Stimulated activated CD8-positive, alpha-beta memory T cell treated with anti-CD3 and anti-CD28 coated beads, Interleukin-4, amount 100 ng/mL, for 24 hours (primary cell): ENCODE measurements at places on chromosomes 5 and 9.

GRCh38 chr5:56326116-56326515 lies 93.0 kb upstream of the ANKRD55 start:
- DNase-seq: no peak

DNA sequence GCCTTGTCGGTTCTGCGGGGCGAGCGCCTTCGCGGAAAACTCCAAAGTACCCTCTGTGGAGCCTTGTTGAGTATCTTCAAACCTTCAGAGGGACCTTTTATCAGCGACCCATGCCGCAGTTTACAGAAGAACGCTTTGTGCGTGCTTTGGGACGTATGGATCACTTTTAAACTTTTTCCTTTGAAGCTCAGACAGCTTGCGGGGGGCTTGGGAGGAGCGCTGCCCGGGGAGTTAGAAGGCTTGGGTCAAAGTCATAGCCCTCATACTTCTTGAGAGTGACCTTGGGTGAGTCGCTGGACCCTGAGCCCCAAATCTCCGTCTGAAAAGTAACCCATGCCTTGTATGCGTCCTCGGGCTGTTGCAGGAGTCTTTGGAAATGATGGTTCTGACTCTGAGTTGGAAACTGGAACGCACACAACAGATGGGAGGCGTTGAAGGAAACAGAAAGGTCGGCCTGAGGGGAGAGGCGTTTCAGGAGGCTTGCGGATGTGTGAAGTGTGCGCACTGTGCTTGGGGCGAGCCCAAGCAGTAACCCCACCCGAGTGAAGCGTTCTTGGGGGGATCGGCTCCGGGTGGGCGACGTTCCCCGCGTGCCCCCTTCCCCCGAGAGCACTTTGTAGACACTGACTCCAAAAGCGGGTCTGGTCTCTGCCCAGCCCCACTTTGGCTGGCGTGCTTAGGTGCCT lies 661 bp upstream of the SLC25A51 start:
- no peak for DNase-seq

GRCh38 chr5:114418176-114419066 lies 56.6 kb downstream of the KCNN2 start:
- DNase-seq: no peak

- no peak for DNase-seq
Measured at GRCh38 chr5:175642998-175643397, 14.9 kb upstream of the HRH2 start.

- no peak for DNase-seq
Measured at GRCh38 chr5:22063717-22064116, 789.4 kb downstream of the CDH12 start.

DNA sequence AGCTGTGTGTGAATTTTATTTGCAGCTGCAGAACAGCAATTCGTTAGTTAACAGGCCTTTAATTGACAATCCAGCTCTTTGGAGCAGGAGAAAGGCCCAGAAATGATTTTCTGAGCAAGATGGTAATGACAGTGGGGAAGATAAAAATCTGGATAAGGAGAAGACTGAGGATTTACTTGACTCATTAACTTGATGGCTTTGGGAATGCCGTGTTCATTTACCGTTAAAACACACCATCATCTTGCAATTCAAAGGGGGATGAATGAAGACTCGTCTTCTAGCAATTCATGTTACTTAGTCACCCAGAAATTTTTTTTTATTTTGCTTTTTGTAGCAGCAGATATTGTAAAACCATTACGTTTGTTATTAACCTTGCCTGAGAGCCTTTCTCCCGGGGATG lies 52.0 kb downstream of the PTTG1 start:
- no peak for DNase-seq

DNA sequence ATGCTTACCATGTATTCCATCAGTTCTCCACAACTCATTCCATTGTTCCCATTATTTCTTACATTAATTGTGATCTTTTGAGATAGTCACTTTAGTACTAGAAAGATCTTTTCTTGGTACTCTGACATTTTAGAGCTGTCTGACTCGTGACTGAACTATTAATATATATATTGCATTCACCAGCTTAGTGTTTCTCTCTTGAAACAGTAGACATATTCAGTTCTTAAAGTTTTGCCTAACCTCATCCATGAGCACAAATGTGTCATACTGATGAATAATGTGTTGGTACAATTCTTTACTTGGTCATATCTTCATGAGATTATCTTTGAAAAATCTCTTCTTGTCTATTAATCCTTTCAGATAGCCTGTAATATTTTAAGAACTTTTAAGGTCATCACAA lies 74.3 kb downstream of the NLN start:
- no peak for DNase-seq

DNA sequence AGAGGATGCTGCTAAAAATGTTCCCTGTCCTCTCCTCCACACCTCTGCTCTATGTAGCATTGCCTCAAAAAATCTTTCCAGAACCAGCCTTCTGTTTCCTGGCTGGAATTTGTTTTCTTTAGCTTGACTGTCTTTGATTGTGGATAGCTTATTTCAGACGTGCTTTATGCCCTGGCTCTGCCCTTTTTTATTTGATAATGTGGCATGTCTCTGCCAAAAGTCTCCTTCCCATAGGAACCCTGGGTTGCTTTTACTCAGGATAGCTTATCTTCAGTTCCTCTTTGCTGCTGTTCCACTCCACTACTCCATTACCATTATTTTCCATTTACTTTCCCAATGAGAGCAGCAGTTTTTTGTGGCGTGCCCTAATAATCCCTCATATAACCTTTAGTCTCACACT lies 885 bp upstream of the TMEM252 start:
- no peak for DNase-seq

- no peak for DNase-seq
Measured at GRCh38 chr5:78108564-78108963, 185.9 kb downstream of the AP3B1 start.

- DNase-seq: no peak
Measured at GRCh38 chr5:59988396-59988795, 94.9 kb upstream of the PDE4D start.

DNA sequence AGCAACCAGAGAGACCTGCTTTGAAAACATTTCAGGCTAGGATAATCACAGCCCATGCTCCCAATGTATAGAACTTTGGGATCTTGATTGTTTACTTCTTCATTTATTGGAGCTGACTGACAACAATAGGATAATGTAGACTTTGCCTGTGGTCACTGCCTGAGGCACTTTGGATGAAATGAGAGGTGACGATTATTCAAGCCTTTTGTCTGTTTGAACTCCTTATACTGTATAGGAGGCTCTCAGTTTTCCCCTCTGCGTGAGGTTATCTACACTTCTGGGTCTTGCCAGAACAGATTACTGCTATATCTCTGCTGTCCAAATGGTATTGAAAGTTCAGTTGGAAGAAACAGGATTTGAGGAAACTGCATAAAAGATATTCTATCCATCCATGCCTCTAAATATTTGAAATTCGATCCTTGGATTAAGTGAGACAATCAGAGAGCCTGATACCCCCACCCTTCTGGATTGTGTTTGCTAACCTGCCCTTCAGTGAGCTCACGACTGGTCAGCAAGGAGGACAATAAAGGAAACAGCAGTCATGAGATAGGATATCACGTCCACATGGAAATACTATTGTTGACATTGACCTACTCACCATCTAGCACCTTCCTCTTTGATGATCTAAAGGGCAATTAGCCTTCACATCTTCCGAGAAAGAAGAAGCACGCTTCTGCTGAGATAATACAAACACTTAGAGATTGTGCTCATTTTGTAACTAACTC lies 98.1 kb downstream of the DOCK8 start:
- no peak for DNase-seq

DNA sequence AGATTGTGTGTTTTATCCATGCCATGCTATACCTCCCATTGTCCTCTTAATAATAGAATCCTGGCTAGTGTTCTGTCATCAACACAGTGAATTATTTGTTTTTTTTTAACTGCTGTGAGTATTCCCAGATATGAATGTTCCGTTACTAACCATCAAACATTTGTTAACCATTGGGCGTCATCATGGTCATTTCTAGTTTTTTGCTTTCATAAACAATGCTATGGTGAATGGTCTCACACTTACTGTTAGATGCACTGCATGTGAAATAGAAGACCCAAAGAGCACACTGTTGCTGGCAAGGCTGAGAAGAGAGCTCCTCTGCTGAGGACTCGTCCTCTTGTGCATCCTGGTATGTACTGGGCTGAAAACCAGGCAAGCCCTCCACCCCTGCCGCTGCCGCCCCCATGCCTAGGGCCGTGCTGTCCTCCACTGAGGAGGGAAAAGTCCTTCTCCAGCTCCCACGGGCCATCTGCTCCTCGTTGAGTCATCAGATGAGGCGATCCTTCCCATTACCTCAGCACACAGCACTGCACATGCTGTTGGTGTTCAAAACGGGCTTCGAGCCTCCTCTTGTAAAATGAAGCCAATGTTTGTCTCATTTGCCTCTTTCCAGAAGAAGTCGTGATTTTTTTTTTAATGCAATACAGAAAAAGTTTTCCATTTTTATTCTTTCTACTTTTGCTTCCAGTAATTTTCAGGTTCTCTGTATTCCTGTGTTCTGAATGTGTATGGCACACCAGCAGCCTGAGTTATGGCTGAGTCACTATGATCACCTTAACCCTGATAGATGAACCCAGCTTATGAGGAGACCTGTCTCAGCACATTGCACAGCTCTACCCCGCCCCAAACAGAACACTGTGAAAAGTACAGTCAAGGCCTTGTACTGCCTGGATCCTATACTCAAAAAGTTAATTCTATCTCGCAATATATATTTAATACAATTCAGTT lies 219.0 kb downstream of the AOPEP start:
- no peak for DNase-seq

DNA sequence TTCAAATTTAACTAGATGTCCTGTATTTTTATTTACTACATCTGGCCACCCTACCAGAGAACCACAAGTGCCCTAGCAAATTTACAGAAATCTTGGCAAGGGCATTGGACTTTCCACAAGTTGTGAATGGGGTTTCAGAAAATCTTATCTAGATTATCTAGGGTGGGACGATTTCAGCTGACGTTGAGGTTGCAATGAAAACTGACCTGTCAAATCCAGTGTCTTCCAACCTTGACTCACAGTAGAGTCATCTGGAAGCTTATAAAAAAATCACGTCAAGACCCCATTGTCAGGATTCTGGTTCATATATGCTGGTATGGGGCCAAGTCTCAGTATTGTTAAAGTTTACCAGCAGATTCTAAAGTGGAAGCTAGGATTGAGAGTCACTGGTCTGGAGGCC lies 109.6 kb upstream of the ACTBL2 start:
- DNase-seq: no peak

DNA sequence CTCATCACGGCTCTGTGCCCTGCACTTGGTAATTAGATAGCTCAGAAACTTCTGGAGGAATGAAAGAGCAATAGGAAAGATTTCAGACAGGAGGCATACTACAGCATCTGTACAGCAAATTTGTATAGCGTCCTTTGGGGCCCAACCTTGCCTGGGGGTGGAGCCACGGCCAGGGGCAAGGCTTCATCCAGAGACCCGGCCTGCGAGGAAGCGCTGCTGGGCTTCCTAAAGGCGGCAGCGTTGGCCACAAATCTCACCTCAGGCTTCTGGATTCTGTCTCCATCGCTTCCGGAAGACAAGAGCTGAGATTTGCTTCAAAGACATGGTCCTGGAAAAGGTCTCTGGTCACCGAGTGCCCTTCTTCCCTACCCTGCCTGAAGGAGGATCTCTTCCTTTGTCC lies 12.2 kb upstream of the SPATA31D1 start:
- no peak for DNase-seq

GRCh38 chr5:73962801-73963425 lies 336.9 kb downstream of the ARHGEF28 start:
- DNase-seq: no peak

- peak; percentile 39 for DNase-seq
Measured at GRCh38 chr9:137411645-137412380, 11.1 kb downstream of the EXD3 start.

DNA sequence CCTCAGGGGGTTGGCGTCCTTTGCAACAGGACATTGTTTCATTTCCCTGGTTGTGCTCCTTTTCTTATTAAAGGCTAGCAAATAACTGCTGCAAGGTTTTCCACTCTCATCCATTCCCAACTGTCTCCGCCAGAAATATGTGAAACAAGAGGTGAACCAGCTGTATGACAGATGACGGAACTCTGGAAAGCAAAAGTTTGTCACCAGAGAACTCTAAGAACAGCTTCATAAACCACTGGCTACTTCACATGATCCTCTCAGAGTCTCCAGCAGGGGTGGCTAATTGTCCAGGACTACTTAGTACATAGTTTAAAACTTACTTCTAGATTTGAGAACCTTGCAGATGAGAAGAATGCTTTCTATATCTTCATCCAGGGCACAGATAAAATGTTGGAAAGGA lies 195.9 kb upstream of the RAD23B start:
- DNase-seq: no peak

GRCh38 chr5:67693956-67694809 lies 497.6 kb upstream of the CD180 start:
- DNase-seq: no peak
